ENCODE measurements at places on chromosomes 11 and 22.
A peak's percentile ranks its signal among the peaks of the same experiment; 100 is the strongest.

GRCh38 chr22:45804986-45805325 is 133.3 kb downstream of the ATXN10 start:
- DNase-seq, result peak; percentile 95

- DNase-seq, result no peak
Observed at GRCh38 chr11:30465623-30466022, 120.5 kb downstream of the MPPED2 start.

DNA sequence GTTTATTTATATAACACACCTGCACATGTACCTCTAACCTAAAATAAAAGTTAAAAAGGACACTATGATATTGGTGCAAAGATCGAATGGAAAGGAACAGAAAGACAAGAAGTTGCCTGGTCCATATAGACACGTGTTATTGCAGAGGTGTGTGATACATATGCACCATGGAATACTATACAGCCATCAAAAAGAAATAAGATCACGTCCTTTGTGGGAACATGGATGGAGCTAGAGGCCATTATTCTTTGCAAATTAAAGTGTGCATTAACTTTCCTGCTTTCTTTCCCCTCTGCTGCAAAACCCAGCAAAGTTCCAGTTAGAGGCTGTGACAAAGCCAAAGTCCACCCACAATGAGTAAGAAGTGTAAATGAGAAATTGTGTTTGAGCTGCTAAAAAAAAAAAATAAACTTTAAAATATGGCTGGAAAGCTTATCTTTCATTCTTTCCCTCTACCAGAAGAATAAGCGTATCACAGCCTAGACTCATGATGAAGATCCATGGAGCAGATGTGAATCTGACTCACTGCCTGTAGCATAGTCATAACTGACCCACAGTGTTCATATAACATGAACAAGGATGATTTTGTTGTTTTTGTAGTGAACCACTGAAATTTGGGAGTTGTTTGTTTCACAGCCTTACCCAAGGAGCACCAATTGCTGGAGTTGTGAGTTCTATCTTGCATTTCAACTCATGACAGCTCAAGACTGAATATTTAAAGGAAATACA is 9.6 kb downstream of the OR52K1 start:
- no peak for DNase-seq

- no peak for DNase-seq
Observed at GRCh38 chr11:479311-479710, 27.7 kb downstream of the RNH1 start.

Measured in astrocyte of the hippocampus (primary cell).